ENCODE measurements at places on chromosomes 5 and 9.
A peak's percentile ranks its signal among the peaks of the same experiment; 100 is the strongest.

DNA sequence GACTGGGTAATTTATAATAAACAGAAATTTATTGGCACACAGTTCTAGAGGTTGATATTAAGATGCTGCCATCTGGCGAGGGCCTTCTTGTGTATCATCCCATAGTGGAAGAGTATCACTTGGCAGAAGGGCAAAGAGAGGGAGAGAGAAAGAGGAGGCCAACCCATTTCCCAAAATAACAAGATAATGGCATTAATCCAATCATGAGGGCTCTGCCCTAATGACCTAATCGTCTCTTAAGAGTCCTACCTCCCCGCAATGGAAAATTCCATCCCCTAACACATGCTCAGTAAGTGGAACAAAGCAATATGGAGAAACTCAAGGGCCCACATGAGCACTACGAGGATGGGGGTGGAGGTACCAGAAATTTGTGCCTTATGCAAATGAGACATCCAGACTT is 17.6 kb upstream of the VDAC1 start:
- DNase-seq = no peak

DNA sequence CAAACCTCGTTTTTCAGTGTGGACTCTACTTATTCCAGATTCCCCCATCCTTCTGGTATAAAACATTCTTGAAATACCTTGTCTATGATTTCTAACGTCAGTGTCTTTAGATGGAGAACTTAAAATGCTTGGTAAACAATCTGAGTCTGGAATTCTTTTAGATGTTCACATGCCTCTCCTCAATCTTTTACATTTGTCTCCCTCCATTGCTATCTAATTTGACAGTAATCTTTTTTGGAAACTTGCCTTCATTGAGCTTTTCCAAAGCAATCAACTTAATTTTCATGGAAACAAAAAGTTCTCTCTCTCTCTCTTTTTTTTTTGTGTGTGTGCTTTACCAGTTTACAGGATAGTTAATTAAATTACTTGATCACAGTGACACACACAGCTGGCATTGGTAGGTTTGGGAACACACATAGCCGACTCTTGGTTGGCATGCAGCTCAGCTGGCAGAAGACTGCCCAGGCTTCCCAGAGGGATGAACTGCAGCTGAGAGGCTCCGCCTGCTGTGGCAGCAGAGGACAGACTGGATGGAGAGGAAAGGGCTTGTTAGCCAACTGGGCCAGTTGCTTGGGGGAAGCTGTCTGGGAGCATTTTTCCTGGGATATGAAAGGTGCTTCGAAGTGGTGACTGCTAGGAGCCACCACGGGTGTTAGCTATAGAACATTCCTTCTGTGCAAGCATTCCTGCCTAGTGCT is 271.3 kb downstream of the ZSWIM6 start:
- DNase-seq = peak; percentile 44

DNA sequence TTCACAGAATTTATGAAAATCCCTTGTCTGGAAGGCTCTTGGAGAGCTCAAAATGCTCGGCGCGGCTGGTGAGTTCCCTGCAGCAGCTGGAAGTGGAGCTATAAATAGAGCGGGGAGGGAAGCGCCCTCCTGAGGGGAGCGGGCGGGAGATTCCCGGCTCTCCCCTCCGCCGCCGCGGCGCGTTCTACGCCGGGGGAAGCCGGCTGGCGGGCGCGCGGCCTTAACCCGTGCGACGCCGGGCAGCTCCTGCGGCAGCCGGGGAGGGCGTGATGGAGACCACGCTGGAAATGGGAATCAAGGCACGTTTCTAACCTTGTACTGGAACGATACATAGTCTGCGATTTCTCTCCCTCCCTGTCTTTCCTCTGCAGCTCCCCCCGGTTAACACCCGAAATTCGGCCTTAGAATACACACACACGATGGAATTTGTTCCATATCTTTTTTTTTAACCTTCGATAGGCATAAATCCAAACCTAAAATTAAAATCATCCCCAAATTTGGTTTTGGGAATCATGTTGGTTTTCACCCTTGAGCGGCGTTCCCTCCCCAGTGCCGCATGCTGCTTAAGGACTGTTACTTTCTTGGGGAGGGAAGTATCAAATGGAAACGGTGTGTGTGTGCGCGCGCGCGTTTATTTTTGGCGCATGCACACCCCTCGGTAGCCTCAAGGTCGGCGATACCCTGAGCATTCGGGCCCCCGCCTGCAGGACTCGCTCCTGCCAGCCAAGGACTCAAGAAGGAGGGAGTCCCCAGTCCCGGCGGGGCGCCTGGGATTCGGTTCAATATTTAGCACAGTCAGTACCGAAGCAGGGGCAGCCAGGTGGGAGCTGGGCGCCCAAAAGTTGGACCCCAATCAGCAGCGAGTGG is 306.3 kb upstream of the KCNN2 start:
- DNase-seq = peak; percentile 14

DNA sequence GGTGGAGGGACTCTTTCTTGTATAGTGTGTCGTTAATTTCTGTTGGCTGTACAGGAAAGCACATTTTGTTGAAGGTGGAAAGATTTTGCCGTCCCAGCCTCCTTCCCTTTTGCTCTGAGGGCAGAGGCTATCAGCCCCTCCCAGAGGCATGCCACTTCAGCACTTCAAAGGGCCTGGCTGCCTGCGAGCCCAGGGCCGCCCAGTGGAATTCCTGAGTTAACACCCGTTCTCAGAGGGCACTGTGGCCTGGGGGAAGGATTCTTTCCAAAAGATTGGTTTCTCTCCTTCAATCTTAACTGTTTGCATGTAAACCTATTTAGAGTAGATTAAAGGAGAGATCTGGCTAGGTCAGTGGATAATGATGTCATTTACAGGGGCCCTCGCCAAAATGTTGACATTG is 238.6 kb downstream of the FANCC start:
- DNase-seq = no peak

DNA sequence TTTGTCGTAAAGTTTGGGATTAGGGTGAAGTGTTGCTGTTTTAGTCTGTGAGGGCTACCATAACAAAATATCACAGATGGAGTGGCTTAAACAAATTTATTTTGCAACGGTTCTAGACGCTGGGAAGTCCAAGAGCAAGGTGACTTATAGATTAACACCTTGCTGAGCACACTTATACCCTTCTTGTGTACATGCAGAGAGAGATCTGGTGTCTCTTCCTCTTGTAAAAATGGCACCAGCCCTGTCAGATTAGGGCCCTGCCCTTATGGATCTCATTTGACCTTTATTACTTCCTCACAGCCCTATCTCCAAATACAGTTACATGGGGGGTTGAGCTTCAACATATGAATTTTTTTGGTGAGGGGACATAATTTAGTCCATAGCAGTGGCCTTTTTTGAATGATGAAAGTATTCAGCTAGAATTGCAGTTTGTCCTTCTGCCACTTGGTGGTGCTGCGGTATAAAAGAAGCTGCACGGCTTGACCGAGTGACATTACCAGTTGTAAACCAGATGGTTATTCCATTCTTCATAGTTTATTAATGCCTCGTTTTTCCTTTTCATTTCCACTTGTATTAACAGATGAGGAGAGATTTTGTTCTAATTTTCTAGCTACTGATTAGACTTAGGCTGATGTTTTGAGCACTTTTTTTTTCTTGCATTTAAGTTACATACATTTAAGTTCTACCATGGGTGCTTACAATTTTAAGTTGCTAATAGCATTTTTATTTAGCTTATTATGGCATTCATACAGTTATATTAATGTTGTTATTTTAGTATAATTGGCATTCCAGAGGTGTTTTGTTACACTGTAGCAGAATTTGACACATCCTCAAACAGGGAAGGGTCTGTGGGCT is 19.4 kb downstream of the DCP2 start:
- peak; percentile 63 for DNase-seq

GRCh38 chr5:31983851-31984250 is 190.3 kb downstream of the GOLPH3 start:
- DNase-seq = no peak

- DNase-seq = no peak
Measured at GRCh38 chr5:128216860-128217531, 133.4 kb downstream of the SLC12A2 start.

DNA sequence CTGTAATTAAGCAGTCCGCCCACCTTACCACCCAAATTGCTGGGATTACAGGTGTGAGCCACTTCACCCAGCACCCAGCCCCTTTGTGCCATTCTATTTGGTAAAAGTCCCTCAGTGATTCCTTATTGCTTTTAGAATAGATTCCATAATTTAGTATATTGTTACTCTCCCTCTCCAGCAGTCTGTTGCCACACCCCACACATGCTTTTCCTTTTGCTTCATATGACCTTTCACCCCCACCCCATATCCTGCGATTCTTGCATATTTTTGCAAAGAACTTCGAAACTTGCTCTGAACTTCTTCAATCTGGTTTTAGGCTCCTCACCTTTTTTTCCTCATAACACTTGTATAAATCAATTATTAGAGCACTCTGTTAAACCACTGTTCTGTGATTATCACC is 100.2 kb downstream of the MTREX start:
- DNase-seq = no peak

- DNase-seq = no peak
Measured at GRCh38 chr9:89654025-89654662, 49.3 kb downstream of the GADD45G start.

- DNase-seq = no peak
Measured at GRCh38 chr9:118782790-118783463, 586.3 kb downstream of the BRINP1 start.

DNA sequence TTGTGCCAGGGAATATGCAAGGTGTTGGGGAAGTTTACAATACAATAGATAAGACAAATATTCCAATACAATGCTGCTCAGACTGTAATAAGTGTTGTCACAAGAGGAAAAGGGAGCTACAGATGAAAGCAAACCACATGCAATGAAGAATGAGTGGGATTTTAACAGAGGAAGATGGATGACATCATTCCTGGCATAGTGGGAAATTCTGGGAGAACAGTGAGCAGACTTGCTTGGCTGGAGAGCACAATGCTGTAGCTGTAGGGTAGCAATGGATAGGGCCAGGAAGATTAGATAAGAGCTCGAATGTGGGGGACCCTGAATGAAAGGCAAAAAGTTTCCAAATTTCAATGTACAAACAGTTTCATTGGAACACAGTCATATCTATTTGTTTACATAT is 9.5 kb upstream of the DPYSL3 start:
- DNase-seq = no peak

- DNase-seq = no peak
Measured at GRCh38 chr9:95729669-95730368, 145.7 kb upstream of the ERCC6L2 start.

DNA sequence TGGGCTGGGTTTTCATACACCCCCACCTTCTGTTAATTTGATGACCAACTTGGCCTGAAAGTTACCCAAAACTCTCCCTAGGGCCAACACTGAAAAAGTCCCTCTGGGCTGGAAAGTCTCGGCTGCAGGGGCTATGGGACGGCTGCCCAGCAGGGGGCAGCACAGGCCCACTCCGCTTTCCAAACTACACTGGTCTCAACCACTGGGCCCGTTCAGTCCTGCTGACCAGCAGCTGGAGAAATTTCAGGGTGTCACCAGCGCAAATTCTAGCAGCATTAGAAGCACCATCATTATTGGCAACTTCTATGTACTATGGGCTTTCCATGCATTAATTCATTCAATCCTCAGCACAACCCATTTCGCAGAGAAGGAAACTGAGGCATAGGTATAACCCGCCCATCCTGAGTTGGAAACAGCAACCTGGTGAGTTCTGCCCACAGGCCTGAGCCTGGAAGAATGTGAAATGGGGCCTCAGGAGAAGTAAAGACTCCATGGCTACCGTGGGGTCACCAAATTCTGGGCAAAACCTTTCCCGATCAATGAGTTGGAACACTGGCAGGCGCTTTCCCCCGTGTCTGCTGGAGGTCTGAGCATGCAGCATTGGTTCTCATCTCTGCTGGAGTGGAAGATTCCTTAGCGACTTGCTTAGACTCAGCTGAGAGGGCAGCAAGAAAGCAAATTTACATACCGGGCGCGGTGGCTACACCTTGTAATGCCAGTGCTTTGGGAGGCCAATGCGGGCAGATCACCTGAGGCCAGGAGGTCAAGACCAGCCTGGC is 9.7 kb downstream of the ORM2 start:
- DNase-seq = peak; percentile 70

DNA sequence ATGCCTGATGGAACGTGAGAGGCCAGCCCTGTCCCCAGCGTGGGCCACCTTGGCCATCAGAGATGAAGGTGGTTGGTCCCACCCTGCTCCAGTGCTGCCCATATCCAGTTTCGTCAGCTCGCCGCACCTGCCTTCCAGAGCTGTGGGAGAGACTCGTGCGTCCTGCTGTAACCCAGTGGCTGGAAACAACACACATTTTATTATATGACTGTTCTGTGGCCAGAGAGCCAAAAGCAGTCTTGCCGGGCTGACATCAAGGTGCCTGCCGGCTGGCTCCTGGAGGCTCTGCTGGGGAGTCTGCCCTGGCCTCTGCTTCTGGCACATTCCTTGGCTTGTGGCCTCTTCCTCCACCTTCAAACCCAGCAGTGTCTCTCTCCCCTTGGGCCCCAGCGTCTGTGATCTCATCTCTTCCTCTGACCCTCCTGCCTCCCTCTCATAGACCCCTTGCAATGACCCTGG is 94.7 kb downstream of the RXRA start:
- DNase-seq = no peak

- DNase-seq = no peak
Measured at GRCh38 chr5:69270840-69271239, 36.2 kb downstream of the CDK7 start.

- DNase-seq = peak; percentile 57
Measured at GRCh38 chr9:92790542-92791527, 26.2 kb upstream of the BICD2 start.

DNA sequence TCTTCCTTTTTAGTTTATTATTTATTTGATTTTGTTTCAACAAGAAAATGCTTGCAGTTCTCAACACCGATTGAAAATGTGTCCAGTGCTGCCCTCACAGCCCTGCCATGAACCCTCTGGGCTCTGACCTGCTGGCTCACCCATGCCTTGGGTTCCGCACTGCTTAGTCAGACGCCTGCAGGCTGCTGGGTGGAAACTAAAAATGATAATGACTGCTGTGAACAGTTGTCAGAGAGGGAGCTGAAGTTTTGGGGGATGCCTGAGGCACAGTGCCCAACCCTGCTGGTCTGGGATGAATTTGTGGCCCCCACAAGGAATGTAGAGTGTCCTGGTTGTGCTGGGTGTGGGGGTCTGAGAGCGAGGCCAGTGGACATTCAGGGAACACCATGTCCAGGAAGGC is 22.2 kb upstream of the CFAP157 start:
- DNase-seq = peak; percentile 70

GRCh38 chr9:16039988-16040761 is 487.3 kb downstream of the CCDC171 start:
- DNase-seq = no peak

DNA sequence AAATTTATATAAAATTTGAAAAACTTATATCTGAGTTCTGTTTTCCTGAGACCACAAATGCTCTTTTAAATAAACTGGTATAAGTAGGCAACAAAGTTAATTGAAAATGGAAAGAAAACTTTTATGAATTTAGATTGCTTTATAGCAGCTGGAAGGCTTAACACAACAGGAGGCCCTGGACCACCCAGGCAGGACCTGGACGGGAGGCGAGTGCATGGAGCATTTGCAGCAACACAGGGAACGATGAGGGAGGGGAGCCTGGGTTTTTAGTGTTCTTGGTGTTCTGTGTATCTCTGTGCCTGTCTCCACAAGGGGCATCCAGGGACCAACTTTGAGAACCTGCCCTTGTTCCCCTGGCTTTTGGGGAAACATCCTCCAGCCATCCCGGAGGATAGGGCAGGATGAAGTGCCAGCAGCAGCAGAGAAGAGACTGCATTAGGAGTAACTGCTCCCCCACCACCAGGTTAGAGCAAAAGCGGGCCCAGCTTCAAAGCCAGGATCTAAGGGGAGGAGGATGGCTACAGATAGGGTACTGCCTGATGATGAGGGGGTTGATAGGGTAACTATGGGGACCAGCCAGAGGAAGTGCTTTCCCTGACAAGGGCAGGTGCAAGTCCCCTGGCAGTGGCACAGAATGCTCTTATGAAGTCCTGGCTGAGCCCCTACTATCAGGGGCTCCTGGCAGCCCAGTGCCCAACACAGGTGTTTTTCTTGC is 6.7 kb upstream of the SPATA31E1 start:
- DNase-seq = no peak
